ENCODE measurements at places on chromosomes 6 and 20.

DNA sequence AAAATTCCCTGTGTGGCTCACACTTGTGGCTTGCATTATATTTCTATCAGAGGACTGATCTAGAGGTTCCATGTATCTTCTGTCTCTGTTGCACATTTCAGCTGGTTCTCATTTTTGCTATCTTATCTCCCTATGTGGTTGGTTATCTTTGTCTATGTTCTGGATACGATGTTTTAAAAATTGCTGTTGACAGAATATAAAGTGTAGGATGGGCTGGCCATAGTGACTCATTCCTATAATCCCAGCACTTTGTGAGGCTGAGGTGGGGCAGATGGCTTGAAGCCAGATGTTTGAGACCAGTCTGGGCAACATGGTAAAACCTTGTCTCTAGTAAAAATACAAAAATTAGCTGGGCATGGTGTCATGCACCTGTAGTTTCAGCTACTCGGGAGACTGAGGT lies 9.9 kb upstream of the ULBP3 start:
- DNase-seq: no peak

- no peak for DNase-seq
Measured at GRCh38 chr20:19875376-19876221, 117.5 kb downstream of the RIN2 start.

- DNase-seq: no peak
Measured at GRCh38 chr20:11375966-11376365, 541.7 kb upstream of the BTBD3 start.

DNA sequence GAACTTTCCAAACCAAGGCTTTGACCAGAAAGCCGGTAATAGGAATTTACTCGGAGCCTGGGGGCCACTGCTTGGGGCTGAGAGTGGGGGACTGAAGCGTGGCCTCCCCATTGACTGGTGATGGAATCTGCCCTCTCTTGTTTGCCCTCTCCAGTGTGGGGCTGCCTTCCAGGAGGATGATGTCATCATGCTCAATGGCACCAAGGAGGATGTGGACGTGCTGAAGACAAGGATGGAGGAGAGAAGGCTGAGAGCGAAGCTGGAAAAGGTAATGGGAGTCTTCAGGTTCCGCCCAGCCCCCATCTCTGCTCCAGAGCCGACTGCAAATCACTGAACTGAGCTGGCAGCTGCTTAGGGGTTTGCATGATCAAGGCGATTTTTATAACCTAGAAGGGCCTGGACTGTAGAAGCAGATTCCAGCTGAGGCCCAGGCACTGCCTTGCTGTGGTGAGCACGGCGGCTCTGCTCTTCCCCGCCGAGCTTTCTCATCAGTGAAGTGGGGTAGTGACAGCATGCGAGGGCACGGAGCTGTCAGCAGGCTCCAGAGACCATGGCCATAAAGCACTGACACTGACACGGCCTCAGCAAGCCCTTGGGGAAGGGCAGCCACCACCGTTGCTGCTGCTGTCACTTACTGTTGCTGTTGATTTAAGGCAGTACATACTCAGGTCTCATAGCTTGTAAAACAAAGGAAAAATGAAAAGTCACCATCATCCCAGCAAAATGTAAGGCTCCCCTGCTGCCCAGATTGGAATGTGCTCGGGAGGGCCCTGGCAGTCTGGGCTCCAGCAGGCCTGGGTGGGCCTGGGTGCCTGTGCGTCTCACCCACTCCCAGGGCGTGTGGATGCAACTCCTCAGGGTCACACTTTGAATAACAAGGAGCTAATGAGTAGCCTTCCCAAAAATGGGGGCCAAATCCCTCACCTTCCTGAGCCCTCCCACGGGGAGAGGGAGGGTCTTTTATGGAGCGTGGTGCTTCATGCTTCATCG lies 11.1 kb upstream of the FAM209A start:
- DNase-seq: no peak

DNA sequence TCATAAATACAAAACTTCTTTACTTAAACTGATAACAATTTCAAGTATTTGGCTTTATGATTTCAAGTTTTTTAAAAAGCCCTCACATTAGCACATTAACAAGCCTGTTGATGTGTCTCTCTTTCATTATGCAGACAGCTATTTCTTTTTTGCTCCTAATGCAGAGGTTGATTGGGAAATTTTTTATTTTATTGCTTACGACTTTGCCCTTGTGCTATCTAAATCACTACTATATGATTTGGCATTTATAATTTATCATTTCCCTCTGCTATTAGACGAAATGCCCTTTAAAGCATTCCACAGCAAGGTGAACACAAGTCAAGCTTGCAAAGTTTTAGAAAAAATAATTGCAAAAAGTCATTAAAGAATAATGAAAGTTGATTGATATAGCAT lies 54.5 kb upstream of the REV3L start:
- no peak for DNase-seq

DNA sequence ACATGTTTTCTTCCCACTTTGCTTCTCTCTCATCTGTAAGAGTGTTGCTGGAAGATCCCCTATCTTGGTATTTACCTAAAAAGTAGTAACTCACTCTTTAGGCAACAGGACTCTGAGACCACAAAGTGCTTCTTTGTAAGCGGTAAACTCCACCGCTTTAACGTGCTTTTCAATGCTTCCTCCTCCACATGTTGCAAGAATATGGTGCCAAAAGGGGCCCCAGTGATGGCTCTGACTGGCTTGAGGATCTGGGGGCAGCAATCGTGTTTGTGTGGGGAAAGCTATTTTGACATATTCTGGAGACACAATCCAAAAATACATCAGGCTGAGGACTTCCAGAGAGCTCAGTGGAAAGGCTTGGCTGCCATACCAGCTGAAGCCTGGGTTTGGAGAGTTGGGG lies 12.4 kb upstream of the CPNE5 start:
- no peak for DNase-seq

DNA sequence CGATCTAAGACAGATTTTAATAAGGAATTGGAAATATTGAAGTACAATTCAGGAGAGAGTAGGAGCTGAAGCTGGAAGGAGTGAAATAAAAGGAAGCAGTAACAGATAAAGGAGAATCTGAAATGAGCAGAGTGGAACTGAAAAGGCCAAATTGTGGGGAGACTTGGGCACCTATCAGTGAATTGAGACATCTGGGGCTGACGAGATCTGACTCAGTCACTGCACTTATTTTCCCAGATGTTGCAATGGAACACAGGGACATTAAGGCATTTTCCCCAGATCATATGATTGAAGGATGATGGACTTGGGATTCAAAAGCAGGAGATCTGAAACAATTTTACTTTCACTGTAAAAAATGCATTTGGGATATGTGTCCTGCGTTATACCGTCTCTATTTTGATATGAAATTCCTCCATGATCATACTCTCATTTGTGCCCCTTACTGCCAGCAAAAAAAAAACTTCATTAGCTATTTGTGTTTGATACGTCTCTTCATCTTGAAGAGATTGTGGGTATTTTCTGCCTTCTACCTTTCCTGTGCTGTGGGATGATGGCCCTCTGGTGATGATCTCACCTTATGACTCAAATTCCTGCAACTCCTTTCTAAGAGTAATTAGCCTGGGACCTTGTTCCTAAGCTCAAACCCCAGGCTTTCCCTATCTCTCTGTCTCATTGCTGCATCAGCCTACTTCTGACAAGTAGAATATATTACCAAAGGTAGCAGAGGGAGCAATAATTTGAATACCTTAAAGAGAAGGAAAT lies 278.5 kb upstream of the MAN1A1 start:
- DNase-seq: no peak

GRCh38 chr6:88116276-88116675 lies 49.9 kb downstream of the CNR1 start:
- no peak for DNase-seq

- DNase-seq: no peak
Measured at GRCh38 chr6:161011492-161012480, 20.2 kb downstream of the MAP3K4 start.

- no peak for DNase-seq
Measured at GRCh38 chr6:21596949-21597682, 3.6 kb downstream of the SOX4 start.

GRCh38 chr20:53621482-53622246 lies 28.0 kb upstream of the ZNF217 start:
- no peak for DNase-seq

- DNase-seq: no peak
Measured at GRCh38 chr20:13029687-13030375, 21.1 kb downstream of the SPTLC3 start.

DNA sequence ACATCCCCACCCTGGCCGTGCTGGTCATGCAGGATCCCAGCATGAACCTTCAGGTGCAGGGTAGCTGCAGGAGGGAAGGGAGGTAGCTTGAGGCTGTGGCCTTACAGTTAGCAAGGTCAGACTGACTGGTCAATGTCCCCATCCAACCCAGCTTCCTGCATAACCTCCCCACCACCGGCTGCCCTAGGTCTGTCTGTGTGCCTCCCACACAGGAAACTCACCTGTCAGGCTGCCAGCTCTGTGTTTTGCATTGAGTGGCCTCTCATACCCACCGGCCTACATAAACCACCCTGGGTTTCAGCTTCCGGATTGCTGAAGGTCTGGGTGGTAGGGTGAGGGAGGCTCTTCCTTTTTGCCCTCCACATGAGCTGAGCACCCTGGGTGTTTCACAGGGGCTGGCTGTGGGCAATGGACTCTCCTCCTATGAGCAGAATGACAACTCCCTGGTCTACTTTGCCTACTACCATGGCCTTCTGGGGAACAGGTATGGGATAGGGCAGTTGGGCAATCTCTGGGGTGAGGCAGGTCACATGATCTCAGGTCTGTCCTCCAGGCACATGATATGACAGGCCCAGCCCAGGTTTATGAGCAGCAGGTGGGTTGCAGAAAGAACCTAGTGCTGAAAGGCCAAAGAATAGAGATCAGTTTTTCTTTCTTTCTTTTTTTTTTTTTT lies 1.8 kb downstream of the CTSA start:
- DNase-seq: no peak

- no peak for DNase-seq
Measured at GRCh38 chr6:711925-712324, 19.0 kb upstream of the EXOC2 start.

DNA sequence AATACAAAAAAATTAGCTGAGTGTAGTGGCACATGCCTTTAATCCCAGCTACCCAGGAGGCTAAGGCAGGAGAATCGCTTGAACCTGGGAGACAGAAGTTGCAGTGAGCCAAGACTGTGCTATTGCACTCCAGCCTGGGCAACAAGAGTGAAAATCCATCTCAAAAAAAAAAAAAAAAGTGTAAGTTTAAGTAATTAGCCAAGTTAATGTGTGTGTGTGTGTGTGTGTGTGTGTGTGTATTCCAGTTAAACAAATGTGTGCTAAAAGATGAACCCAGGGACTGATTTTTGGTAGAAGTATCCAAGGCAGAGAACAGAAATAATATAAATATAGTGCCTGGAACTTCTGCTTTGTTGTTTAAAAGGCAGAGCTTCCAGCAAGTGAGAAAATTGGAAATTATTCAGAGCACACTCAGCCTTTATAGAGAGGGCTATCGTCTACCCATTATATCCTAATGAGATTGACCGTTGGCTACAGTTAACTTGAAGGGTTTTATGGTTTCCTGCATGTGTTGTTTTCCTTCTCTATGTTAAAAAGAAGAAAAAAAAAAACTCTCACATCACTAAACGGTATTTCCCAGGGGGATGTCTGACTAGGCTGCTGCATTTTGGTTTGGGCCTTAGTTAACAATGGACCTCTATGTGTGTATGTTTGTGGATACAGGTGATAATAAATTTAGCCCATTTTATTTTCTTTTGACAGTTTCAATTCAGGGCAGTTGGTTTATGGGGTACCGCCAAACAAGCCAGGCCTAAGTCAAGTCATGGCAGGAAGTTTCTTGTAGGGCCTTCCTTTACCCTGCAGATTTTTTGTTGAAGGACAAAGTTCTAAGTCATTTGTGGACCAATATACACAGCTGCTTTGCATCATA lies 9.8 kb downstream of the SOX4 start:
- DNase-seq: no peak

DNA sequence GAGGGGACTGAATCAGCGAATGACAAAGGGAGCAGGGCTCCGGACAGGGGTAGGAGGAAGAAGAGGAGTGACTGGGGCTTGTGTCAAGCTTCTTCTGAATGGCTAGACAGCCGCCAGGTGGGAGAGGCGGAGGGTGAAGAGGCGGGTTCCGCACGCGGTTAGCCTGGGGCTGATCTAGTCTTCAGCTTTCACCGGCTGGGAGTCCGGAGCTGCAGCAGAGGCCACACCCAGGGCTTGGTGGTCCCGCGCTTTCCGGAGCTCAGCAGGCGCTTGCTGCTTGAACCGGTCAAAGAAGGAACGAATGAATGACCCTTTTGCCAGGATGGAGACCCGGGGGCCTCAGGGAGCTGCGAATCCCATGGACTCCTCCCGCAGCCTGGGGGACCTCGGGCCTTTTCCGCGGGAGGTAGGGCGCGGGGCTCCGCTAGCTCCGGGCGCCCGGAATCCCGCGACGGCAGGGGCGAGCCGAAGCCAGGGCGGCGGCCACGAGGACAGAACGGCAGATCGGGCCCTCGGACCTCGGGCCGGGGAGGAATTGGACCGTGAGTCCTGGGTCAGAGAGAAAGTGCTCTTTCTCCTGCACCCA lies at the start of gene C6orf141:
Gene C6orf141, plus strand, starts transcription at position 177 of the 586 bp plus-strand sequence. Its CDS starts 125 bp downstream, at position 302.
- DNase-seq: no peak

- no peak for DNase-seq
Measured at GRCh38 chr6:138559143-138559542, 59.8 kb upstream of the NHSL1 start.

Measured in NCI-H1092 (cell line).